Iris pigment epithelial cell (primary cell): ENCODE measurements at places on chromosomes 1 and 21.

DNA sequence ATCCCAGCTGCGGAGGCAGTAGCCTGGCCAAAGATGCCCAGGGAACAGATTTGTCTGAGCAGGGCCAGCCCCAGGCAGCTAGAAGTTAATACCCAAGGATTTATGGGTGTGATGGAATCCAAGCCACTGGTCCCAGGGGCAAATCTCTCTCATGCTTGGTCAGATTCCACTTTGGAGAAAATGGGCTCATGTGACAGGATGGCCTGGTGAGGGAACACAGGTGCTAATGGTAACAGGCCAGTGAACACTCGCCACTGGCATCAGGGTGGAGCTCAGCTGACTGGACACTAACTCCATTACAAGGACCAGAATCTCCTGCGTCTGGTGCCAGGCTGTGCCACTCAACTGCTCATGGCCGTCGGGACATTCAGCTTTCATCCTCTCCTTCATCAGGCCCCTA is 12.0 kb downstream of the MDM4 start:
- no peak for DNase-seq

DNA sequence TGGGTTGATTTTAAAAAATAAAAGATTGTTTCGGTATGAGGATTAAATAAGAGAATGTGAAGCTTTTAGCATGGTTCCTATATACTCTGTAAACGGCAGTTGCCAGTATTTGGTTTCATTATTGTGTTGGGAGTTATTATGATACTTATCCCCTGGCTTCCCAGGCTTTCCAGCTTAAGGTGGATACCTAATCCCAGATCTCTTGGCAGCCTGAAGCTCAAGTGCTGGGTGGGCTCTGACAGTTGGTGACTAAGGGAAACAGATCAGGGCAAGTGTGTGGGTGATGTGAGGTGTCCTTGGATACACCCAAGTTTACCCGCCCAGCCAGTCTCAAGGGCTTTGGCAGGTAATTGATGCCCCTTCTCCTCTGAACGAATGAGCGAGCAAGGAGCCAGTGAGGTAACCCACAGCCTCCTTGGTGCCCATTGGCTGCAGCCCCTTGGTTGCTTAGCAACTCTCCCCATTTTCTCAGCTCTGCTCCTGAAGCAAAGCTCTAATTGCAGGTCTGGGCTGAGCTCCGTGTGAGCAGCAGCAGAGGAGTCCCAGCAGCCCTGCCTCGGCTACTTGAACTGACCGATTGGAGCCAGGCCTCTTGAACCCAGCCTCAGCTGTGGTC is 6.1 kb downstream of the IPO13 start:
- DNase-seq: no peak

GRCh38 chr1:14552246-14552965 is 46.1 kb upstream of the KAZN start:
- DNase-seq: no peak

- DNase-seq: no peak
These were observed 7.0 kb upstream of the RWDD3 start for GRCh38 chr1:95226781-95227660.

DNA sequence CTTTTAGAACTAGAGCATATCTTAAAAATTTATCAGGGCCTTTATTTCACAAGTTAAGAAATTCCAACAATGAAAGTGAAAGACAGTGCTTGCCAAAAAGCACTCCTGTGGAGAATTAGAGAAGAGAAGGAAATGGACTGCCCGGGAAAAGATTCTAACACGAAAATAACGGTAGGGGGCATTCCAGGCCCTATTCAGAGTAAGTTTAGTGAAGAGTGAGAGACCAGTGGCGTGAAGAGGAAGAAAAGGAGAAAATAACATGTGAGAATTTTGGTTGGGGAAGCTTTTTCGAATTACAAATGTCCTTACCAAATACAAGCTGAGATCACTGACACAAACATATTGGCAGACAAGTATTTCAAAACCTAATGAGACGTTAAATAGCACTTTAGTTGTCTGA is 38.4 kb upstream of the RBM34 start:
- DNase-seq: peak; percentile 54

- DNase-seq: no peak
These were observed 121.2 kb upstream of the KIAA0040 start for GRCh38 chr1:175313672-175314225.

- DNase-seq: peak; percentile 52
These were observed 847 bp downstream of the PSMD4 start for GRCh38 chr1:151255381-151255780.

- DNase-seq: peak; percentile 71
These were observed 48.0 kb upstream of the SLC19A1 start for GRCh38 chr21:45590246-45590725.

DNA sequence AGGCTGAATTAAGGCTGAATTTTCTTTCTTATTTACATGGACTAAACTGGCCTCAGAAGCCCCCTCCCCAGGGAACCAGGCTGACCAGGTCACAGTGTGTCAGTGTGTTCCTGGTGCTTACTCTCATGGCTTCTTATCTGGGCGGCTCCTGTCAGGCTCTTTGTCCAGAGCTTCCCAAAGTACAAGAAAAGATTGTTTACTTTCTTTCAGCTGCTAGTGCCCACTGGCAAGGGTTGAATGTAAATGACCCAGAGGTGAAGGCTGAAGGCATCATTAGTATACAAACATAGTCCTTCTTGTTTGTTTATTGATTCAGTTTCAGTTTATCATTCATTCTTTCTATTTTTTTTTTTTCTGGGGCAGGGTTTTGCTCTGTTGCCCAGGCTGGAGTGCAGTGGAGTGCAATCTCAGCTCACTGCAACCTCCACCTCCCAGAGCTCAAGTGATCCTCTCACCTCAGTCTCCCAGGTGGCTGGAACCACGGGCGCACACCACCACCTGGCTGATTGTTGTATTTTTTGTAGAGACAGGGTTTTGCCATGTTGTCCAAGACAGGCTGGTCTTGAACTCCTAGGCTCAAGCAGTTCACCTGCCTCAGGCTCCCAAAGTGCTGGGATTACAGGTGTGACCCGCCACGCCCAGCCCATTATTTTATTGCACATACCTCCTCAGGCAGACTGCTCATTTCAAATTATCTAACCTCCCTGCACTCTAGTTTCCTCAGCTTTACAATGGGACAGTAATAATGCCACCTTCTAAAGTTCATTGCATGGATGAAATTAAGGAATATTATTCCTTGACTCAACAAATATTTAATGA is 9.8 kb upstream of the KDM4A start:
- DNase-seq: no peak

GRCh38 chr1:44964396-44964795 is 22.0 kb downstream of the EIF2B3 start:
- no peak for DNase-seq

DNA sequence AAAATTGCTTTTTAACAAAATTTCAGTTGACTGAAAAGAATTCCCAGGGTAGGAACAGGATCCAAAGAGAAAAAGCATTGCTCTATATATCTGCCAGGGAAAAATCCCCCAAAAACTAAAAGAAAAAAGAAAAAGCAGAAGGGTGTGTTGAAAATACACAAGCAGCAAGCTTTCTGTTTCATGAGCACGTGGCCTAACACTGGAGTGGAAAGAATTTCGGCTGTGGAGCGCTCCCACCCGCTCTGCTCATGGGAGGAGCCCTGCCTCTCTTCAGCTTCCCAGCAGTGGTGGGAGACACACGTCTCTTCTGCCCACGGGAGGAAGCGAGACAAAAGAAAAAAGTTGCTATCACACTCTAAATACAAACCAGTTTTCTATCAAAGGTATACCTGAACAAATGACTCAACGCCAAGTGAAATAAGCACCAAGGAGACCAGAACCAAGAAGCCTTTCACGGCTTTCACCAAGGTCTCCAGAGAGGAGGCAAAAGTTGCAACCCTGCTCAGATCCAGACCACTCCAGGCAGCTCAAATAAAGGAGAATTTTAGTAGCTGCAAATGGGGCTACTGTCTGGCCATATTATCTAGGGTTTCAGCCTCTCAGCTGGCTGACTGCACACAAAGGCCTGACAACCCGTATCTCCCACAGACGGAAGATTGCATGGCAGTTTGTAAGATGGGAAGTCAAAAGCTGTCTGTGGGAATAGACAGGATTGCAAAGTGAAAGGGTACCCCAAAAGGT is 29.5 kb upstream of the ZNF496 start:
- peak; percentile 46 for DNase-seq

GRCh38 chr1:200729863-200730262 is 8.8 kb upstream of the CAMSAP2 start:
- no peak for DNase-seq

- DNase-seq: peak; percentile 56
These were observed 25.6 kb downstream of the S100A10 start for GRCh38 chr1:151968058-151968457.

- DNase-seq: no peak
These were observed 45.8 kb downstream of the PRDM16 start for GRCh38 chr1:3114846-3115245.

GRCh38 chr1:6338695-6339094 is 54.9 kb downstream of the ACOT7 start:
- DNase-seq: no peak

GRCh38 chr1:67299296-67299695 is 8.4 kb upstream of the IL12RB2 start:
- DNase-seq: no peak

GRCh38 chr1:24944318-24944717 is 14.2 kb upstream of the RUNX3 start:
- DNase-seq: no peak

GRCh38 chr1:228013131-228013934 is 6.5 kb downstream of the WNT3A start:
- DNase-seq: no peak

- DNase-seq: peak; percentile 45
These were observed 321.9 kb downstream of the SETD4 start for GRCh38 chr21:35738347-35738961.

DNA sequence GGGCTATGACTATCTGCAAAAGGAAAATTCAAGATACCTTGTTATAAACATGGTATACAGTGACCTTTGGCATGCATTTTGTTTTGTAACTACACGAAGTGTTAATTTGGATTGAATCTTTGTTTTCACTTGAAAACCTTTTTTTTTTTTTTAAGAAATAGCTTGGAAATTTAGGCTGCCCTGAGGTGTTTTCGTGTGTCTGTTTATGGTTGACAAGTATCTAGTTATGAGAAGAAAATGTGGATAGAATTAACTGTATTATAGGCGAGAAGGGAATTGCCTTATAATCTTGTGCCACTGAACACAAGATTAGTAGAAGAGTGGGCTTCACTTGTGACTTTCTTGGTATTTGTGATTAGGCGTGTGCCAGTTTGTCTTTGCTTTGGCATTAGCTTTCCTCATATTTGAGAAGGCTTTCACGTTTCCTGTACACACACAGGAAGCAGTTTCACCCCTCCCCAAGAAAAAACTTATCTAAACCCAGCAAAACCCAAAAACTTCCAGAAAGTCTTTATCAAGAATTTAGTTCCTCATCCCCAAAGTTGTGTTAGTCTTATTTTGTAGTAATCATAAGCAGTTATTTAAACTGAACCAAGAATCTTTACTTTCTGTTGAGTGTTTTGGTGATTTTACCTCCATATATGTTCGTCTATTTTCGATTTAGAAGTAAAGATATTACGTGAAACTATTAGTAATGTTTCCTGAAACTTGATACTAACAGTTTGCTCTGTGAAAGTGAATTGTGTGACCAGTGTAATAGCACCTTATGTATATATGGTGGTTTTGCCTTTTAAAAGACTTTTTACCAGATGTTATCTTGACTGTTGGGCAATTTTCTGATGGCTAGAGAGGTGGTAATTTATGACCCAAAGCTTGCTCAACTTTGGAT is 3.8 kb downstream of the DYRK1A start:
- peak; percentile 83 for DNase-seq

DNA sequence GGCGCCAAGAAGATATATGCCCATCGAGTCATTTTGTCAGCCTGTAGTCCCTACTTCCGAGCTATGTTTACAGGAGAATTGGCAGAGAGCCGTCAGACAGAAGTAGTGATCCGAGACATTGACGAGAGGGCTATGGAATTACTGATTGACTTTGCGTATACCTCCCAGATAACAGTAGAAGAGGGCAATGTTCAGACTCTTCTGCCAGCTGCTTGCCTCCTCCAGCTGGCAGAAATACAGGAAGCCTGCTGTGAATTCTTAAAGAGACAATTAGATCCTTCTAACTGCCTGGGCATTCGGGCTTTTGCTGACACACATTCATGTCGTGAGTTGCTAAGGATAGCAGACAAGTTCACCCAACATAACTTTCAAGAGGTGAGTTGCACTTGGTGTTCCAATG is 19.1 kb downstream of the KLHL20 start:
- DNase-seq: no peak

DNA sequence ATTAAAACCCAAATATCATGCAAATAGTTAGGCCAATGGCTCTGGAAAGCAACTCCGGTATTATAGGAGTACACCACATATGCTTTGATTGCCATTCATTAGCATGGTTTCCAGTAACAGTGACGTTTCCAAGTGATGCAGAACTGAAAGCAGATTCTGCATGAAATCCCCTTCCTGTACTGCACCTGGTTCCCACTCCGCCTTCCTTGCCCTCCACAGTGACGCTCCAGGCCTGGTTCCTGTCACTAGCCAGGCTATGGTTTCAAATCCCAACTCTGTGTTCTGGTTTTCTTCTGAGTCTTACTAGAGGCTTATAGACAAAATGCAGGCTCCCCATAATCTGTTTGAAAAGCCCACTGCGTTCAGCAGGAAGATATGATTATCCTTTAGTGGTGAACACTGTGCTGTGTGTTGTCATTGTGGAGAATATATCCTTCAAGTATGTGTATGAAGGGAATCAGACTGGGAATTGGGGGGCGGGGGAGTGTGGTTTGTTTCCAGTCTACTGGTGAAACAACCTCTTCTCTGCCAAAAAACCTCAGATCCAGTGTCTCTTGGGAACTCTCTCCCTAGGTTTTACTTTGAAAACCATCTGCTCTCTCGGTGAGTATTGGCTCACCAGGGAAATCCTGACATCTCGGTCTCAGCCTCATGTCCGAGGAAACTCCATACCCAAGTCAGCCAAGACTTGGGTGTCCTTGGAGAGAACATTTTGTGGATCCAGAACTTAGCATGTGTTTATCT is 78.7 kb downstream of the TYW3 start:
- DNase-seq: no peak

DNA sequence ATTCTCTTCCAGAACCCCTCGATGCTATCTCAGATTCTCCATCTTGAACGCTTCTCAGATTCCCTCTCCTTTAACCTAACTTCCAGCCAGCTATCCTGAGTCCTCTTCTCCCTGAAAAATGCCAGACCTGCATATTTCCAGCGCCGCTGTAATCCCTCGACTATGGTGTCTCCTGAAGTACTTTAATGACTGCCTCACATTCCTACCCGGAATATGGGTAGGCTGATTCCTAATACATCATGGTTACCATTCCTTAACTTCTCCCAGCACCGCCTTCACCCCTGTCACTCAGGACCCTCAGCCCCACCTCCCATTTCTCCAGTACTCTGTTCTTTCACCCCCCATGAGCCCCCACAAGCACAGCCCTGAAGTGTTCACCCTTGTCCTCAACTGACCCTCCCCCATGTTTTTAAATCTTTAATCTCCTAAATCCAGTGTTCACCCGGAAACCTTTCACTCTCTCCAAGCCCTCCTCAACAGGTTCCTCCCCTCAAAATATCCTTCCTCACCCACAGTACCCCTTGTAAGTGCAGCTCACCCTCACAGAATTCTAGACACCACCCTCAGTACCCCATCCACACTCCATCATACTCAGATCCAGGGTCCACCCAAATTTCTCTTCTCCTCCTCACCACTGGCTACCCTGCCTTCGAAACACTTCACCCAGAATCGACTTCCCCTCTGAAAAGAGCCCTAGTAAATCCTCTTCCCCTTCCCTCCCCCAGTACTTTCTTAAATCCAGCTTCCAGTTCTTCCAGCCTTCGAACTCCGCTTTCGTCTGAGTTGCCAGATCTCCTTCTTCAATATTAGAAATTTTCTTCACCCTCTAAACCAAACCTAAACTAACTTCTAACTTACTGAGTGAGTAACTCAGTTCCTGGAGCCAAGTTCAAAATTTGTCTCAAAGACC is 922 bp downstream of the CPT2 start:
- no peak for DNase-seq

- peak; percentile 95 for DNase-seq
These were observed 6.0 kb upstream of the CITED4 start for GRCh38 chr1:40868051-40868723.
